Osteoblast (primary cell): ENCODE measurements at places on chromosomes 7 and 10. TPM values are rescaled to one million over a fixed set of nuclear protein-coding genes. Genes with fewer than 3 reads are reported as not detected.

DNA sequence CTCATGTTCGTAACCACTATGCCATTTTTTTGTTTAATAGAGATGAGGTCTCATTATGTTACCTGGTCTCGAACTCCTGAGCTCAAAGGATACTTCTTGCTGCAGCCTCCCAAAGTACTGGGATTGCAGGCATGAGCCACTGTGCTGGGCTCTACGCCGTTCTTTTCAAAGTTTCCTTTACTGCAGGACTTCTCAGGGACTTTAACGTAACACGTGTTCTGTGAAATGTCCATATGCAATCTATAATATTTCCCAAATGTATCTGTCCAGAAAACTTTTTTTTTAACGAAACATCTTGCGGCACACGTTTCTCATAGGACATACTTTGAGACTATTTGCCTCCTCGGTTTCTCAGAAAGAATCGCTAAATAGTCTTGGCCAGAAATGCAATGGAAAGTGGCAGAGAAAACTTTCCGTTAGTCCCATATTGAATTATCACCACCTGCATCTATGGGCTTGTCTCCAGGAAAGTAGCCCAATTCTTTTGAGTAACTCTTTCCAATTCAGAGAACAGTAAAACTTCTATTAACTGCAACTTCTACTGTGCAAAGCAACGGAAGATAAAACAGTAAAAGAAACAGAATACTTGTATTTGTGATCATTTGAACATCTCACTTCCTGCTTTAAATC, 96.3 kb downstream of the ELMO1 start:
- no peak for DNase-seq

Gene PPP1R17
- total RNA-seq: not detected in 2 replicates

DNA sequence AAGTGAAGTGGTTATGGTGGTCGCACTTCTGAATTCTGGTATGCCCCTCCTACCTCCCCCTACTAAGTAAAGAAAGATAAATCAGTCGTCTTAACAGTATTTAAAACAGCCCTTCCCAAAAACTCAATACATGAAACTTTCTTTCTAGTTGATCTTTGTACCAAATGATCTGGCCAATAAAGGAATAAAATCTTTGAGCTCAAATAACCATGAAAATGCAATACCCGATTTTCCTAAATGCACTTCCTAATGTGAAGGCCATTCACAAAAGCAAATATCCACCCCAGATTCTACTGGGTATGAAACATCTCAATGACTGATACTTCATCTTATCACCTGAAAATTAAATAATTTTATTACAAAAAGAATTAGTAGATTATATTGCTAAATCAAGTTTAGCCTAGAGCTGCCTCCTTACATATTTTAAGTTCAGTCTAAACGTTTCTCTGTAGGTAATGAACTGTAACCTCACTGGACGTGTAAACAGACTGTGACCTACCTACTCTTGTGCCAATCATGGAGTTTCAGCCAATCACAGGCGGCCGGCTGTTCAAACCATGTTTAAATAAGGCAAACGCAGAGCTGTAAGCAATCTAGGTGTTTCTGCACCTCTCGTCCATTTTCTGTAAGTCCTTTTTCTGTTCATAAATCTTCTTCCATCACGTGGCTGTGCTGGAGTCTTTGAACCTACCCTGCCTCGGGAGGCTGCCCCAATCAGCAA, 146.9 kb upstream of the AKR1E2 start:
- DNase-seq: no peak

GRCh38 chr10:119095640-119096039, 8.3 kb upstream of the DENND10 start:
- DNase-seq: no peak

DNA sequence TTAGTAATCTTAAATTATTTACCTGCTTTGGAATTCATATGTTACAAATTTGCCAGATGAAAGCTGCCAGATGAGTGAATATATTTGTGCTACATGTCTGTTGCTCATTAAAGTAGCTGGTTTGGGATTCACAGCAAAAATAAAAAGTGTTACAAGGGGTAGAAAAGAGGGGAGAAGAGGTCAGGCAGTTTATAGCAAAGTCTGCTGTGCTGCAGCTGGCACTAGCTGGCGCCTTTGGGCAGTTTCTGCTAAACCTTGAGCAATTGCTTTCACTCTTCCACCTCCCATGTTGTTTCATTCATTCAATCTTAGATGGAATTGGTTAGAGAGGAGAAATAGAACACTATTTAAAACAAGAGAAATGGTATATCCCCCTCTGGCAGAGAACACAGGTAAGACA, 404.1 kb upstream of the LRGUK start:
- DNase-seq: no peak
